ENCODE measurements at places on chromosomes 1 and 21. TPM values are rescaled to one million over a fixed set of nuclear protein-coding genes. Genes with fewer than 3 reads are reported as not detected.

Gene NUDT4B
- total RNA-seq = 23.9 TPM

Gene COL6A1
- total RNA-seq = 2,703 TPM

Gene FCGR2B
- total RNA-seq = not detected

Gene RHBDL2
- total RNA-seq = 0.39 TPM

Gene LINGO4
- not detected for total RNA-seq

Gene PHGDH
- total RNA-seq = 64.7 TPM

Gene UMODL1
- not detected for total RNA-seq

Gene SLAMF8
- total RNA-seq = not detected

Gene KPRP
- not detected for total RNA-seq

Gene TUT4
- 28.0 TPM for total RNA-seq

Gene HTR1D
- total RNA-seq = not detected

Gene HPCAL4
- total RNA-seq = not detected

Gene DMBX1
- total RNA-seq = not detected

Gene L1TD1
- not detected for total RNA-seq

Gene KRTAP19-3
- not detected for total RNA-seq

Gene QSOX1
- 72.8 TPM for total RNA-seq

Gene LEFTY2
- not detected for total RNA-seq

Gene TNNI3K
- total RNA-seq = 0.39 TPM

Gene KCNT2
- 0.78 TPM for total RNA-seq

Gene TRIM62
- total RNA-seq = 1.1 TPM

Gene VSIG8
- not detected for total RNA-seq

Gene ITLN2
- not detected for total RNA-seq

Gene LIN28A
- not detected for total RNA-seq

Gene FOXD3
- total RNA-seq = not detected

Gene OLFML2B
- total RNA-seq = 39.5 TPM

Gene B4GALT2
- 80.1 TPM for total RNA-seq

Gene OR10J1
- not detected for total RNA-seq

Gene GJA5
- 0.37 TPM for total RNA-seq

Gene PCNX2
- 42.6 TPM for total RNA-seq

Gene SFN
- 0.73 TPM for total RNA-seq

Gene C1QB
- not detected for total RNA-seq

Gene RPS6KA1
- total RNA-seq = 7.0 TPM

Gene PRELP
- 0.37 TPM for total RNA-seq

Gene SFPQ
- total RNA-seq = 207 TPM

Data from subcutaneous preadipocyte (primary cell).